ENCODE measurements at places on chromosomes 5 and 9. TPM values are rescaled to one million over a fixed set of nuclear protein-coding genes. Genes with fewer than 3 reads are reported as not detected.

DNA sequence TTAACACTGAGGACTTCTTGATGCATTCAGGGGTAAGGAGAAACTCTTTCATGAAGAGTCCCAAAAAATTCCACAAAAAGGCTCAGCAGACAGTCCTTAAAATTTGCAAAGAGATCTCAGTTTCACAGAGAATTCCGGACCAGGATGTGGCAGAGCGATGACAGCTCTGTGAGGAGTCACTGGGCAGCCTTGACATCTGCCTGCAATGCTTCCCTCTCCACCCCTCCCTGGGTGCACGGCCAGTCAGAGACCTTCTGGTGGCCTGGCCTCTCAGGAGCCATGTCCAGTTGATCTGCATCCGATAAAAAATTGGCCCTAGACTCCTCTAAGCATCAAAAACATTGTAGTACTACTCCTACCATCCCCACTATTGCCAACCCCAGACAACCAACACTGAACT, 76.8 kb downstream of the MACROH2A1 start:
- DNase-seq, result no peak

- no peak for DNase-seq
Observed at GRCh38 chr5:133520062-133520461, 92.3 kb downstream of the FSTL4 start.

DNA sequence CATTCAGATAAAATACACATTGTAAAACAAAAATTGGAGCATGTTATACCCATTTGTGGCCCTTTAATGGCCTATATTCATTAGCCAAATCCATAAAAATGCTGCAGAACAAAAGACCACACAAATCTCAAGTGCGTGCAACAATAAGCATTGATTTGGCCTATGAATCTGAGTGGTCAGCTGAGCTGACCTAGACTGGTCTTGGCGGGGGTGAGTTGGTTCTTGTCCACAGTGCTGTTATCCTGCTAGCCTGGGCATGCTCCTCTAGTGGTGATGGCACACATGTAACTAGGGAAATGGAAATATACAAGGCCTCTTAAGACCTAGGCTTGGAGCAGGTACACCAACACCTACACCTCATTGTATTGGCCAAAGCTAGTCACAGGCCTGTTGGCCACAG, 122.2 kb upstream of the TBCA start:
- no peak for DNase-seq

DNA sequence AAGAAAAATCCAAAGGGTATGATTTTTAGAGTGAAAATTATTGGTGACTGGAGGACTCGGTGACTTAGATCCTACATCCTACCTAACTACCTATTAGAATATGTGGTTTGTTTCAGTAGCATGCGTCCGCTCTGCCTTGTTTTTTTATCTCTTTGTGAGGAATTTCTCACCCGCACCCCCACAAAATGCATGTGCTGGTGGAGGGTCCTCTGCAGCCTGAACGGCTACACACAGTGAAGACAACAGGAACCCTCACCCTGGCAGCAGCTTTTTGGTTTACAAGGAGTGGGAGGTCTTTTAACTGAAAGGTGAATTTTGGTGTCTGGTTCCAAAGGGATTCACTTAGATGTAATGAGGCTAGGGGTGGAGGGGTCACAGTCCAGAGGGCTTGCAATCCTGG, 115.5 kb downstream of the GNA14 start:
- no peak for DNase-seq

- DNase-seq, result no peak
Observed at GRCh38 chr5:172442592-172442991, 11.7 kb downstream of the SH3PXD2B start.

DNA sequence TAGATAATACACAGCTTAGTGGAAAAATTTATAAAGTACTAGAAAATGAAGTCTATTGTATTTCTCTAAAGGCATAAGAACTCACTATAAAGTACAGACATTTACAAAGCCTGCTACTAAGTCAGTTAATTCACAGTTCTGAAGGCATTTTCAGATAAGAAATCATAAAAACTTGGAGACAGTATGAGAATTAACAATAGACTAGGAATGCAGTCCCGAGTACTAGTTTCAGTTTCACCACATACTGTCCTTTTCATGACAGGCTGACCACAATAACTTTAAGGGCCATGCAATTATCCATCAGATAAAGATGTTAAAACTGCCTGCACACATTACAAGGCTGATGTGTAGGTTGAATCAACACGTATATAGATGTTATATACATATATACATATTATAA, 362.6 kb upstream of the SMC2 start:
- DNase-seq, result no peak

GRCh38 chr5:145667742-145668141, 167.4 kb downstream of the PRELID2 start:
- DNase-seq, result no peak

DNA sequence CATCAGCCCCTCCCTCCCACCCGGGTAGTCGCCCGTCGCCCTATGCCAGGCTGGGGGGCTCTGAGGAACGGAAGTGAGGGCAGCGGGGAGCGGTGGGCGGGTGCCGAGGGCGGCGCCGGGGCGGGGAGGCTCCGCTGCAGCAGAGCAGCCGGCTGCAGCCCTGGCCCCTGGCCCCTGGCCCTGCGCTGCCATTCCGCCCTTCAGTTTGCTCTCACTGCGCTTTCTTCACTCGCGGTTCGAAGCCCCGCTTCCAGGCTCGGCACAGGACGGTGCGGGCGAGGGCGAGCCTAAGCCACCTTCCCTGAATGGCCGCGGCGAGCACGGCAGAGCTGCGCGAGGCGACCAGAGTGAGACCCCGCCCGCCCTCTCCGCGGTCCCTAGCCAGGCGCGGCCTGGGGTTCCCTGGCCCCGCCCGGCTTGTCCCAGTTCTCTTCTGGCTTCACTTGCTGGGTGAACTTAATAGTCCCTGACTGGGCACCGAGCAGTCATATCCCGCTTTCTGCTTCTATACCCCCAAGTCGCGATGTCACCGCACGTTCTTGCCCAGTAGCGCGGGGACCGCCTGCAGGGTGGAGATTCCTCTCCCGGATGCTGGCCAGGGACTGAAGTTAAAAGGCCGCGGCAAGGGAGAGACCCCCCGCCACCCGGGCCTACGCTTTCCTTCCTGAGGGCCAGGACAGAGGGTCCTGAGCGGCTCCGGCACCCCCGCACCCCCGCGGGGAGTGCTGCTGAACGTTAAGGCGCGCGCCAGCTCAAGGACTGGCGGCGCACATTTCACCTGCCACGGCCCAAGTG, 623 bp upstream of the TRIM36 start:
- no peak for DNase-seq

DNA sequence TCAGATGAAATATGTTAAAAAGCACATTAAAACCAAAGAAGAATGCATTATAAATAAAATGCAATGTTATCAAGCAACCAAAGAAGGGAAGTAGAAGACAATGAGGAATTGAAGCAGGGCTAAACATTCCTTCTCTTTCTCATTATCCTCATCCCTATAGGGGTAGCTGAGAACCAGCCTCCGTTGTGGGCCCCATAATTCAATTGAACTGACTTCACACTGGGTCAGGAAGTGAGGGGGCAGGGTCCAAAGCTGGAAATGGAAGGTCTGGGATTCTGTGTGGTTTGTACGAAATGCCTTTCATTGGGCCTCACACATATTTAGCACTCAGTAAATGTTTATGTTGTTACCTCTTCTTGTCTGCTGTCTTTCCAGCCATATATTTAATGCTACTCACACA, 220.4 kb upstream of the CD180 start:
- DNase-seq, result no peak

- no peak for DNase-seq
Observed at GRCh38 chr9:113973963-113974413, 97.9 kb downstream of the ZNF618 start.

DNA sequence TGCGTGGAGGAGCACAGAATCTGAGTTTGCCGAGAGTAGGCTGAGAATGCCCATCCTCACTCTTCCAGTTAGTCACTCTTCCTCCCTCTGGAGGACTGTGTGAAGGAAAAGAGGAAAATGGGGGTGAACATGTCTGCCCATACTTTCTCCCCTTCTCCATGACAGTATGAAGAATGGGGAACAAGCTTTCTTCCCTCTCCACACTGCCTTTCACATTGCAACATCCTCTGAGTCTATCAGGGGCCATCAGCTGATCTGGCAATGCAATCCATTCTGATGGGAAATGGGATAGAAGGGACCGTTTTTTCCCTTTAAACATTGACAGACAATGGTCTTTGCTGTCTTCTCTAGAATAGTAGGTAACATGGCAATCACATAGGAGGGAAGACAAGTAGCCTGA, 56.8 kb downstream of the UGCG start:
- no peak for DNase-seq

TTC23L gene
- polyA plus RNA-seq, result 0.37 TPM

SELENOP gene
- 283 TPM for polyA plus RNA-seq

UBE2QL1 gene
- polyA plus RNA-seq, result 0.46 TPM

NTNG2 gene
- polyA plus RNA-seq, result 2.3 TPM
